GM12878 (cell line): ENCODE measurements at places on chromosomes 11 and 22. TPM values are rescaled to one million over a fixed set of nuclear protein-coding genes. Genes with fewer than 3 reads are reported as not detected.

Gene KRTAP5-1
- total RNA-seq: not detected in 2 replicates

GRCh38 chr11:69116671-69117070 lies 39.1 kb upstream of the SMIM38 start:
- no peak for DNase-seq

GRCh38 chr11:8720868-8721608 lies 38.4 kb downstream of the RPL27A start:
- no peak for DNase-seq

DNA sequence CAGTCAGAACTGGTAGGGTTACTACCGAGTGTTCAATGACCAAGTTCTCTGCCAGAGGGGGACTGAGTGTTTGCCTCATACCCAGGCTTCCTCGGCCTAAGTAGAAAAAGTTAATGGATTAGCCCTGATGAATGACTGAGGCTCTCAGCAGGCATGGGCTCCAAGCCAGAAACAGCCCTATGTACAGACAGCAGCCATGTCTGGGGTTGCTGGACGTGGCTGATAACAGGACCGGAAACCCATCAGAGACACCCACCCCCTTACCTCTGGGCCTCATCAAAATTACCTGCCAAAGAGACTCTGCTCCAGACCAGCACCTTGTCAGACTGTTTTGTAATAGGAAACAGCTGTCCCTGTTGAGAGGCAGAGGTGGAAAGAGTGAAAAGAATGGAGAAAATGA lies 351.4 kb downstream of the ETS1 start:
- DNase-seq: no peak

- no peak for DNase-seq
Measured at GRCh38 chr11:134610116-134610910, 198.3 kb upstream of the B3GAT1 start.

Gene CYP2D6
- total RNA-seq: 0.43 and 1.0 TPM in 2 replicates

DNA sequence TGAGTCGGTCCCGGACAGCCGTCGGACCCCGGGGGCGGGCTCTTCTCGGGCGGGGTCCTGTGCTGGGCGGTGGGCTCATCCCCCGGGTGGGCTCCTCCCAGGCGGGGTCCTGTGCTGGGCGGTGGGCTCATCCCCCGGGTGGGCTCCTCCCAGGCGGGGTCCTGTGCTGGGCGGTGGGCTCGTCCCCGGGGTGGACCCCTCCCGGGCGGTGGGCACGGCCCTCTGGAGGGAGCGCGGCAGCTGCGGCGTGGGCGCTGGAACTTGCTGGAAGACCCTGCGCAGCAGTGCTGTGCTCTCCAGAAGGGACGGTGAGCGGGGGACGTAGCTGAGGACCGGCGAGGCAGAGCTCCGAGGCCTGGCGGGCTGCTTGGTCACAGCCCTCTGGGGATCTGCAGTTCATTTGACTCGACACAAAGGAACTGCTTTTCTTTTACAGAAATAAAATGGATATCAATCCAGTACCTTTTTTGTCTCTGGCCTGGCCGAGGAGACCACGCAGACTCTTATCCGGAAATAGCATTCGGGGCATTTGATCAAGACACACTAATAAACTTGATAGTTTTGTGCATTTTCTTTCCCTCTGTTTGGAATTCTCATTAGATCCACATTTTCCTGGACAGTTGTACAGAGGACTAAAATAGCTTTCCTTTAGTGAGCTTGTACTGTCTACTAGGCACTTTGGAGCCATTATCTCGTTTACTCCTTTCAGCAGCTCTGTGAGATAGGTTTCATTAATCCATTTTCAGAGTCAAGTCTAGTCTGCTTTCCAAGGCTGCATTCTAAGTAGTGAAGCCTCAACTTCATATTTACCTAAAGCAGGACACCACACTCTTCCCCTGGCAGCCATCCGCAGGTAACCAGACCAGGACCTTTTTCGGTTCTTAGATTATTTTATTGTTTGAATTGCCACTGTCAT lies 812 bp downstream of the JAM3 start:
- no peak for DNase-seq

Gene GAS2
- 23.8 and 29.2 TPM in 2 replicates for total RNA-seq

Gene CCDC157
- total RNA-seq: 1.4 and 1.5 TPM in 2 replicates

DNA sequence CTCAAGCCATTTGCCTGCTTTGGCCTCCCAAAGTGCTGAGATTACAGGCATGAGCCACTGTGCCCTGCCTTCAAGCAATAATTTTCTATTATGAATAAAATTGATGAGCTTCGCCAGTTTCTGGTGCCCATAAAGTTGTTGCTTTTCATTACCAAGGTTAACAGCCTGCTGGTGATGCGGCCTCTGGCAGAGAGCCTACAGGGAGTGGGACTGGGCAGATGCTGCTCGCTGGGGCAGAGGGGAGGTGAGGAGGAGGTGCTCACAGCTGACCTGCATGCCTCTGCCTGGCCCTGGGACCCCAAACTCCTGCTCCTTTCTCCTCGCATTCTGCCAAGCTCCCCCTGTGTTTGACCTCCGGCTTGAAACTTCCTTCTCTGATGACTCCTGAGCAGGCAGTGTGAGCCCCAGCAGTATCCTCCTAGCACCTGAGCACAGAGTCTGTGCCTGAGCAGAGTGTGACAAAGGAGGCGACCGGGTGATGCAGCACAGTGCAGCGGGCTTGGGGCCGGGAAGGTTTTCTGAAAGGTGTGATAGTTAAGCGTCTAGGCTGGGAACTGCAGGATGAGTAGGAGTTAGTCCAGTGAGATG lies 56.1 kb upstream of the B3GAT1 start:
- no peak for DNase-seq

- no peak for DNase-seq
Measured at GRCh38 chr11:16804104-16804947, 65.9 kb downstream of the C11orf58 start.

Gene HORMAD2
- not detected in 2 replicates for total RNA-seq

DNA sequence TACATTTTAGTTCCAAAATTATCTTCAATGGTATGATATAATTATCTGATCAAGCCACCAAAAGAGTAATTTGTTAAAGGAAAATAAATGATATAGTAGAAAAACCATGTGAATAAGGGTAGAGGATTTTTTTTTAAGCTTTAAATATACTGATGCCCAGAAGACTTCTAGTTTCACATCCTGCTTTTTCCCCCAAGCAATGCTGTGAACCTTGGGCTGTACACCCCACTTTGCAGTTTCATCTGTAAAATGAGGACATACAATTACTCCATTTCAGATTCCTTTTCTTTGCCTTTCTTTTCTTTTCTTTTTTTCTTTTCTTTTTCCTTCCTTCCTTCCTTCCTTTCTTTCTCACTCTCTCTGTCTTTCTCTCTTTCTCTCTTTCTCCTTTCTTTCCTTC lies 1125.4 kb downstream of the DLG2 start:
- DNase-seq: no peak

Gene BRSK2
- total RNA-seq: 0.13 and 0.24 TPM in 2 replicates

DNA sequence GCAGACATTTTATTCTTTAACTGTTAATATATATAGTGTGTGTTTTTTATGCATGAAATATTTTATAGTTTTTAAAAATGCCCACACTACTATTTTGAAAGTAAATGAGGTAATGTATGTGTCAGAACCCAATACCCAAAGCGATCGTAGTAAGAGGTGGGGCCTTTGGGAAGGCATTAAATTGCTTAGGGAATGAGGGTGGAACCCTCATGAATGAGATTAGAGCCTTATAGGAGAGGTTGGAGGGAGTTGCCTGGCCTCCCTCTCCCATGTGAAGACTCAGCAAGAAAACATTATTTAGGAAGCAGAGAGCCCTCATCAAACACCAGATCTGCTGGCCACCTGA lies 11.1 kb downstream of the KLHL35 start:
- DNase-seq: no peak

- DNase-seq: no peak
Measured at GRCh38 chr11:34332524-34332923, 25.3 kb downstream of the ABTB2 start.

DNA sequence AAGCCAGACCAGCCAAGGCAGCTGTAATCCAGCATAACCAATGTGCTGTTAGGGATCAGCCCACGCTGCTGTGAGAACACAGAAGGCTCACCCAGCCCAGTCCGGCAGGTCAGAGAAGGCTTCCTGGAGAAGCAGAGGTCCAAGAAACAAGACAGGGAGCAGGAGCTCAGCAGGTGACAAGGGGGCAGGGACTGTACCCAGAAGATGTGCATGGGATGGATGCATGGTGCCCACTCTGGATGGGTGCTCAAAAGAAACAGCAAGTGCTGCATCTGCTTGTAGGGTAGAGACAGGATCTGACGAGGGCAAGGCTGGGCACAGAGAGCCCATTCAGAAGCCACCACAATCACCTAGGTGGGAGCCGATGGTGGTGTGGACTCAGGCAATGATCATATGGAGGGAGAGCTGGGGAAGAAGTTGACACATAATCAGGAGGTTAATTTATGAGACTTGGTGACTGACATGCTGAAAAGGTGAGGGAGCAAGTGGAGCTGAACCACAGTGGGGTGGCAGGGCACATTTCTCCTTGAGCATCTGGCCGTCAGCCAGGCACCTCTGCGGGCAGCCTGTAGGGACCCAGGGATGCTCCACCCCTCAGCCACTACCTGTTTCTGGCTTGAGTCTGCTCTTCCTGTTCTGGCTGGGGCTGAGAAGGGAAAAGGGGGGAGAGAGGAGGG lies 102.3 kb upstream of the DRD2 start:
- DNase-seq: no peak

Gene FEN1
- 127 and 129 TPM in 2 replicates for total RNA-seq

Gene OSBP2
- 7.3 and 7.7 TPM in 2 replicates for total RNA-seq

DNA sequence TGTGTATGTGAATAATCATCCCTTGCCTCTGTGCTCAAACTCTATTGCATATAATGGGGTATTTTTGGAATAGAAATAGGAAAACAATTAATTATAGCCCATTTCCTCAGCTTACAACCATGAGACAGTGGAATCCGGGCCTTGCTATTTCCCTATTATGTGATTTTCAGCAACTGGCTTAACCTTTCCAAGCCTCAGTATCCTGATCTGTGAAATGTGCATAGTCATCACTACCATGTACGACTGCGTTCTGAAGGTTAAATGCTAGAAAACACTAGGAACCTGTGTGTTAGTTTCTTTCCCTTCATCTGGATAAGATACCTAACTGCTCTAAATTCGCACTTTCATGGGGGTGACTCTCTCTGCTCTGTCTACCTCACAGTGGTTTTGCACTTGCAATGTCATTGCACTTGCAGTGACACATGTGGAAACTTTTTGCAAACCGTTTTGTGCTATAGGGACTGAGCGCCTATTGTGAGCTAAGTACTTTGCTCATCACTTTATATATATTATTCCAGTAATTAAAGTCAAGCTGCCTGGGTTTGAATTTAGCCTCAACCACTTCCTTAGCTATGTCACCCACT lies 48.3 kb downstream of the IRAG1 start:
- DNase-seq: no peak

- no peak for DNase-seq
Measured at GRCh38 chr22:29062286-29062821, 723 bp upstream of the C22orf31 start.

- no peak for DNase-seq
Measured at GRCh38 chr22:20804650-20805049, 30.7 kb downstream of the SERPIND1 start.

Gene USP2
- 0.13 TPM in 1 of 2 replicates, not detected in the other for total RNA-seq

Gene KIRREL3
- not detected in 2 replicates for total RNA-seq

- no peak for DNase-seq
Measured at GRCh38 chr11:122733318-122733717, 77.8 kb downstream of the UBASH3B start.

Gene CENPM
- 81.6 and 84.4 TPM in 2 replicates for total RNA-seq

- DNase-seq: no peak
Measured at GRCh38 chr11:72336163-72336562, 92.2 kb upstream of the PHOX2A start.

DNA sequence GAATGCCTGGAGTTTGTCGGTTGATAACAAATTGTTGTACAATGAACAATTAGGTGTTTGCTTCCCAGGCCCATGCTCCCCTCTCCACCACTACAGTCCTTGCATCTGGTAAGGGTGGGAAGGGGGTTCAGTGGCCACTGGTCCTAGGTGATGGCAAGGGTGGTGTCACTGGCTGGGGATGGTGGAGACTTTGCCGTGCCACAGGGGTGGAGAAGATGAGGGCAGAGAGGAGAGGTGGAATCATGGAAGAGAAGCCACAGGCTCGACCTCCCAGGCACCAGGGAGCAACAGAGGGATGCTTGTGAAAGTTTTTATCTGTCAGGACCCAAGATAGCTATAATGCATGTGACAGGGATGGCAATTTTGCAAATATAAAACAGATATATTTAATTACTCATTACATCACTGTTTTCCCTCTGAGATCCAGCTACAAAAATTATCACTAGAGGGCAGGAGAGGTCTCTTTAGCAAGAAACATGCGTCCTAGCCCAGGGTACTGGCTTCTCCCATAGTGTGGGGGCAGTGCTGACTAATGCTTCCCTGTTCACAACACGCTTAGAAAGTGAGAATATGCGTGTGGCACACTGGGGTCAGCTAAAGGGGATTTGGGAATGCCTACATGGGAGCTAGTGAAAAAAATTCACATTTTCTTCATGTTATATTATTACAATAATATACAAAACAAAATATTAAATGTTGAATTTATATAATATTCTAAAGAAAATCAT lies 49.0 kb upstream of the AMPD3 start:
- peak; percentile 4 for DNase-seq

- DNase-seq: no peak
Measured at GRCh38 chr11:124633355-124633754, 10.7 kb downstream of the TBRG1 start.

GRCh38 chr11:14242187-14242586 lies 116.8 kb downstream of the RRAS2 start:
- DNase-seq: no peak

DNA sequence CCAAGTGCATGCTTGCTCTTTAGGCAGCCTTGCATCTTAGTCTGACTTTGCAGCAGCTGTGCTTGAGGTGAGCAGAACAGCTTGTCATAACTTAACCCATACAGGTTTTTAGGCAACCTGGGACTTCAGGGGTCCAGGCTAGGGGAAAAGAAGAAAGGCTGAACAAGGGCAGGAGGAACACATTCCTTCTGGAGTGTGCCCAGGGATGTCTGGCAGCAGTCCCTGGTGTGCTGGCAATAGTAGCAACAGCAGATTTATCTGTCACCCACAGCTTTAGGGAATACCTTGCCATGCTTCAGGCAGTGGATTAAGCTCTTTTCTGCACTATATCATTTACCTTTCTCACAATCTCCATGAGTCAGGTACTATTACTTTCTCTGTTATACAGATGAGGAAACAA lies 513.0 kb downstream of the RAB38 start:
- no peak for DNase-seq

DNA sequence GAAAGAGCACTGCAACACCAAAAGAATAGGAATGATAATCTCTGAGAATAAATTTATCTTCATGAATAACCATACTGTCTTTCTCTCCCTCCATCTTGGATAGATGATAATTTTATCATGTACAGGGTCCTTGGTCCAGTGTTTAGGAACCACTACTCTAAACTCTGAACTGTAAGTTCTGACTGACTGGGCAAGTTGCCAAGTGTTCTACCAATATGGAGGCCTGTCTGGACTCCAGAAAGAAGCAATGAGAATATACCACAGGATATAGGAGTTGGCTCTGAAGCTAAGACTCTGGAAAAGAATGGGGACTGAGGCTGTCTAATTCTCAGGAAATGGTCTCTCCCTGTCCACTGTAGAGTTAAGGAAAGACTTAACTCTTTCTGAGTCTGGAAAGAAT lies 1.5 kb downstream of the FHIP1B start:
- DNase-seq: no peak

Gene CASP5
- total RNA-seq: not detected in 2 replicates

- DNase-seq: no peak
Measured at GRCh38 chr22:41240377-41241132, at the start of gene CHADL. CHADL (minus strand) TSS chr22:41240931; CDS start chr22:41240881, 50 bp downstream.

Gene CSTPP1
- 15.0 and 16.5 TPM in 2 replicates for total RNA-seq
